Vagina (tissue), 2 donors: ENCODE measurements at places on chromosomes 2 and 18.

- no peak for DNase-seq
Observed at GRCh38 chr2:56357655-56358295, 174.0 kb downstream of the CCDC85A start.

DNA sequence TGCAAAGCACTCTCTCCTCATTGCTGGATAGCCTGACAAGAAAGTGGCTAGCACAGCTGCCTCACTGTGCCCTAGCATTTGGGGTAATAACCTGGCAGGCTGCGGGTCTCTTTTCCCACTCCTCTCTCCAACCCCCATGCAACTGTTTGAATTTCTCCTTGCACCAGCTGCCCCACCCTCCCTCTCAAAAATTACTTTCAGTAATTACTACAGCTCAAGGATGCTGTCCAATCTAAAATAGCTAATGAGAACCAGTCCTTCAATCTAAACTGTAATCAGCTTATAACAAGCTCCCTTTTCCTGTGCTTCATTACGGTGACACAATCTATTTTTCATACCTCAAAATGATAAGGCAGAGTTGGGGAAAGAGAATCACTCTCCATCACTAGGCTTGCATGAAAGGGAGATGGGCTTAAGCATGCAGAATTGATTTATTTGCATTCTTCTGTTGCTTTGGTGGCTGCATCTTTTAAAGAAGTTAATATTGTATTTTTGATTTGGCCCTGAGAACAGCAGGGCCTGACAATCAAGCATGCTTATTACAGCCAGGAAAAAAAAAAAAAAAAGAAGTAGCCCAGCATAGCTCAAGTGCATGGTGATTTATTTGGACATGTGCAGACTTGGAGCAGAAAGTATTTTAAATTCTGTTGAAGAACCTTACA, 881.8 kb downstream of the SLC4A3 start:
- no peak for DNase-seq

DNA sequence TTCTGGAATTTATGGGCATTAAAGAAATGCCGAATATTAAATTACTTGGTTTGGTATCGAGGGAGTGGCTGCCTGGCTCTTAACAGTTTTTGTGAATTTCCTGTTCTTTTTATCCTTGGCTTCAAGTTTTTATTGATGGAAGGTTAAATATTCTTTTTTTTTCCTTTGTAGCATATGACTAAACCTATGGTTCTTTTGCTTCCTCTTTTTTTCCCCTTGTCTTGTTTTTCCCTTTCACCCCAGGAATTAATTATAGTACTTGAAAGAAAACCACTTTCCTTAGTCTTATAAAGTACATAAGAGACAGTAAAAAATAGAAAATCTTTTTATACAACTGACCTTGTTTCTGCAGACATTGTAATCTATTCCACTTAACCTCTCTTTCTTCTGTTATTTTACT, 42.4 kb downstream of the MGAT5 start:
- no peak for DNase-seq

DNA sequence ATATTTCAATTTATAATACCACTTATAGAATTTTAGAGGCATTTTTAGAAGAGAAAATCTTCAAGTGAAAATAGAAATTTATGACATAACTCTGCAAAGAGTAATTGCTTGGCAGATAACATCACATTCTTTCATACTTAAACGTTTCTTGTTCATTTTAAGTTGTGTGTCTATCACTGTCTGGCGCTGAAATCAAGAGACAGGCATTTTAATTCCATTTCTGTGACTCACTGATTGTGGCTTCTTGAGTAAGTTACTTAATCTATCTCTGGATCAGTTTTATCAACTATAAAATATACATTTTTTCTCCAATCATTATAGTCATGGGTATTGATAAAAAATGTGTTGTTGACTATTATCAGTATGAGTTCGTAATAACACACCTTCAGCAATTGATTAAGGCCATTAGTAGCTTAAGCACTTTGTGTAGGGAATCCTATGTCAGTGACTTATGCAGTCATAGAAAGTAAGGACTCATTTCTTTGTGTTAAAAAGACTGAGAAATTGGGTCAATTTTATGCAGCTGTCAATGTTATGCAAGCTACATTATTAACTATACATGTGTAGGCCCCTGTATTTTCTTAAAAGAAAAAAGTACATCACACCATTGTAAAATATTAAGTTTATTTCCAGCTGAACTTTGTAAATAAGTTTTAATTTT, 497.3 kb downstream of the CCDC85A start:
- no peak for DNase-seq
